ENCODE measurements at places on chromosomes 7 and 10.

DNA sequence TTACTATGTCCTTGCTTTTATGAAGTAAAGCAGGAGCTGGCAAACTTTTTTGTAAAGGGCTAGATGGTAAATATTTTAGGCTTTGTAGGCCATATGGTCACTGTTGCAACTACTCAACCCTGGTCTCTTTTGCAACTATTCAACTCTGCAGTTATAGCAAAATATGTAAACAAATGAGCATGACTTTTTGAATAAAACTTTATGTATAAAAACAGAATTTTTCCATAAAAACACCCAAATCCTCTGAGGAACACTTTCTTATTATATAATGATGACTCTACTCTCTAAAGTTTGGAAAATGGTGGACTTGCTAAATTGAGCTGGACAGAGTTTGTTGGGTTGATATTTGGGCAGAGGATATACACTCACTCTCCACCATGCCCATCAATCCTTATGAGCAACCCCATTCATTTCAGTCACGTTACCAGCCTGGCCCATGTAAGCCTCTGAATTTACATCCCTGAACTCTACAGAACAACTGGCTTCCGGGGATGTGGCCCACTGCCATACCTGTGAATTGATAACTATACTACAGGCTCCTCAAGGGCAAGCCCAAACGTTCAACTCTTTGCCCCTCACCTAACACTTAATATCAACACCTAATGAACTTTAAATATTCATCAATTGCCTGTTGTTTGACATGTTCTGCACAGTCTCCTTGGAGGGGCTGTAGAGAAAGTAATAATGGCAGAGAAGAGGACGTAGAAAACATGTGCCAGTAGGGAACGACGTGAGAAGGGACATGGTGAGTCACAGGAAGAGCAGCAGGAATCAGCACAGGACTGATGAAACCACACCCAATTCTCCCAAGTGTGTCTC lies 37.6 kb downstream of the SGMS1 start:
- DNase-seq = no peak

DNA sequence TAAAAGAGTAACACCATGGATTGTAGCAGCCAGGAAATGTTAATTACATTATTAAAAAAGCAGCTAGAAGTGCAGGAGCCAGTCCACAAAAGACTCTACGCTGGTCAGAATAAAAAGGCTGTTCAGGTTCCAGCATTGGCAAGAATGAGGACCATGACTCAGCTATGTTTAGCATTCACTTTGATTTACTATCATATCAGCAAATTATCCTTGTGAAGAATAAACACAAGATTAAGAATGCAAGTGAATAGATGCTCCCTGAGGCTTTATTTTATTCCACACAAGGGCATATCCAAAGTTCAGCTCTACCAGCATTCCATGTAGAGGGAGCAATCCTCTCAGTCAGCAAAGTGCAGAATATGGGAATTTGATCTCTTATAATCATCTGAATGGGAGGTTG lies 13.6 kb downstream of the DGKB start:
- DNase-seq = no peak

GRCh38 chr7:85356916-85357315 lies 170.1 kb upstream of the SEMA3D start:
- DNase-seq = no peak

GRCh38 chr10:74189999-74190421 lies 39.0 kb downstream of the ADK start:
- no peak for DNase-seq

- no peak for DNase-seq
Observed at GRCh38 chr7:49091519-49091918, 167.2 kb downstream of the CDC14C start.

DNA sequence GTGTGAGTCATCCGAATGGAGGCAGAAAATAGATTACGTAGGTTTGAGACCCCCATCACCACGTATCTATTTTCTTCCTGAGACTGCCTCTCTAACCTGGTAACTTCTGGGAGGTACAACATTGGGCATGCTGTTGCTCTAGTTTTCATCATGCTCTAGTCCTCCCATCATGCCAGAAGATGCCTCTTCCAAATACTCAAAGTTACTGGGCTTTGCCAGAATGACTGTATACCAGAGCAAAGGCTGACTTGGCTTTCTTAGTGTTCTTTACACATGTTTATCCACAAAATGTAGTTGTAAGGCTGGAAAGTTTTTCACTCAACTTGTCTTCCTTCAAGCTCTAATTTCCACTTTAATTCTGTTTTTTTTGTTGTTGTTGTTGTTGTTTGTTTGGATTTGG lies 370.5 kb downstream of the MDFIC start:
- no peak for DNase-seq

DNA sequence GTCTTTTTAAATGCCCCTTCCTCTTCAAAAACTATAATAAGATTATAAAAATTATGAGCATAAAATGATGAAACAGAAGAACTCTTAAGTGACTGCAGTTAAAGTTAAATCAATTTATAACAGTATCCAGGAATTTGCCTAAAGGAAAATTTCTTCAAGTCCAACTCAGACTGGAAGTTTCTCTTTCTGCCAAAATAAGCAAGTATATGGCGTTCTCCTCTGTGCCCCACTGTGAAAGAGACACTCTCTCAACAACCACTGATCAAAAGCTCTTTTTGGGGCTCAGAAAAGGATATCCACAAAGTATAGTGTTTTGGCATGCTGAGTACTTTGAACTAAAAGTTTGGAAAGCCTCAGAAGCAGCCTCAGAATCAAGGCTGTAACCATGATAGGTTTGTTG lies 139.9 kb downstream of the SKIDA1 start:
- DNase-seq = no peak

DNA sequence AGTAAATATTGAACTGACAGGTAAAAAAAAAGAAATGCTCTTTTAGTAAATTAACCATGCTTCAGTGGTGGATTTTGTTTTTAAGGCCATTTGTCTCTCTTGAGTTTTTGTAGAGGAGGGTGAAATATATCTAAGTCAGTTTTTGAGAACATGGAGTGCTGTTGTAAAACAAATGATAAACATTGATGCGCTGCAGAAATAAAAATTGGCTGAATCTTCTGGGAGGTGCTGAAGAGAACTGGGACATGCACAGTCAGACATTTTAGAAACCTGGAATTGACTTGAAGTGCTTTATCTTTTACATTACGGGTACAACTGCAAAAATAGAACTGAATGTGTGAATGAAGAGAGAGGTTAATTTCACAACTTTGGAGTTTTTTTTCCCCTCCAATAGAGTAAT lies 203.0 kb upstream of the HDAC9 start:
- DNase-seq = no peak

- no peak for DNase-seq
Observed at GRCh38 chr7:158110661-158111048, 477.0 kb downstream of the PTPRN2 start.

DNA sequence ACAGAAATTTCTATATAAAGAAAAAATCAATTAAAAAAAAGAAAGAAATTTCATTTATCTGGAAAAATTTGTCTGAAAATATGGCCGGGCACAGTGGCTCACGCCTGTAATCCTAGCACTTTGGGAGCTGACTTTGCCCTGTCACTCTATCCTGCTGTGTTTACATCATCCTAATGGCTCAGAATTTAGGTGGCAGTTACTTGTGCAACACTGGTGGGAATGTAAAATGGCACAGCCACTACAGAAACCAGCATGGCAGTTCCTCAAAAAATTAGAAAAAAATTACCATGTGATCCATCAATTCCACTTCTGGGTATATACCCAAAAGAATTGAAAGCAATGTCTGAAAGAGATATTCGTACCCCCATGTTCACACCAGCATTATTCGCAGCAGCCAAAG lies 405.2 kb upstream of the AUTS2 start:
- DNase-seq = no peak

- DNase-seq = no peak
Observed at GRCh38 chr10:8049865-8050555, 4.5 kb upstream of the GATA3 start.

DNA sequence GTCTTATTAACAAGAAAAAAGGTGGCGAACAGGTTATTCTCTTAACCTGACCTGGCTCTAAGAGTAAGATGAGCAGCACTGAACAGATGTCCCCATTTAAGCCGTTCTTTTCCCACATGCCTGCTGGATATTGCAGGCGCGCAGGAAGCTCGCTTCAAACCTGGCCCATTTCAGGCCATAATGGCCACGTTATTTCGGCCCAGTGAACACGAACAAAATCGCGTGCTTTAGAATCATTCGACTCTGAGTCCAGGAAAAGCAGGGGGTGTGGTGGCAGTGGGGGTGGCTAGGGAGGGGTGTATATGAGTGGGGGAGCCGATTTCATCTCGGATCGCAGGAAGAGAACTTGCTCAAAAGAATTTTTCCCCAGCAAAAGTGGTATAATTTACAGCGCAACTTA lies 6.6 kb upstream of the SP8 start:
- DNase-seq = no peak

Data from endothelial cell (in vitro differentiated cells).